GM10248 (cell line): ENCODE measurements at places on chromosomes 12 and 14.

- no peak for DNase-seq
Observed at GRCh38 chr12:19021646-19022045, 107.9 kb upstream of the PLEKHA5 start.

GRCh38 chr12:12686925-12687324, 9.1 kb downstream of the GPR19 start:
- DNase-seq, result no peak

- DNase-seq, result no peak
Observed at GRCh38 chr12:126663304-126664094, 1598.3 kb downstream of the AACS start.

DNA sequence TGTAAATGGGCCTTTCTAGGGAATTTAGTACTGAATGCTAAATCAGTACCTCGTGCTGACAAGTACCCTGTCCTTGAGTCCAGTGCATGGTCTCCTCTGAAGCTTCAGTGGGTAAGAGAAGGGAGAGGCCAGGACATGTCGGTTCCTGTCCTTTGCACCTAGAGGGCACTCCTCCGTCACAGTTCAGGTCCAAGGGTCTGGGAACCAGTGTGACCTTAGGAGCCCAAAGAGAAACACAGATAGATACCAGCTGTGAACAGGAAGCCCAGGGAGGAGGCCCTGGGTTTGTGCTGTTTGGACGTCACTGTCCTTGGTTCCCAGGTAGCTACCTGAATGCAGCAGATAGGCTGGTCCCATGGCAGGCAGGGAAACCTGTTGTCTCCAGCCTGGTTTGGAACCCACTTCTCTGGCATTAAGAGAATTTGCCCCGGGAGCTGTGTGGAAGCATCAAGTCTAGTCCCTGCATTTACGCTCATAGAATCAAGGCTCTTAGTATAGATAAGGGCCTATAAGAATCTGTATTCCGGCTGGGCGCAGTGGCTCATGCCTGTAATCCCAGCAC, 3.9 kb upstream of the FGF23 start:
- DNase-seq, result no peak

GRCh38 chr14:55450124-55450523, 9.7 kb upstream of the TBPL2 start:
- no peak for DNase-seq

DNA sequence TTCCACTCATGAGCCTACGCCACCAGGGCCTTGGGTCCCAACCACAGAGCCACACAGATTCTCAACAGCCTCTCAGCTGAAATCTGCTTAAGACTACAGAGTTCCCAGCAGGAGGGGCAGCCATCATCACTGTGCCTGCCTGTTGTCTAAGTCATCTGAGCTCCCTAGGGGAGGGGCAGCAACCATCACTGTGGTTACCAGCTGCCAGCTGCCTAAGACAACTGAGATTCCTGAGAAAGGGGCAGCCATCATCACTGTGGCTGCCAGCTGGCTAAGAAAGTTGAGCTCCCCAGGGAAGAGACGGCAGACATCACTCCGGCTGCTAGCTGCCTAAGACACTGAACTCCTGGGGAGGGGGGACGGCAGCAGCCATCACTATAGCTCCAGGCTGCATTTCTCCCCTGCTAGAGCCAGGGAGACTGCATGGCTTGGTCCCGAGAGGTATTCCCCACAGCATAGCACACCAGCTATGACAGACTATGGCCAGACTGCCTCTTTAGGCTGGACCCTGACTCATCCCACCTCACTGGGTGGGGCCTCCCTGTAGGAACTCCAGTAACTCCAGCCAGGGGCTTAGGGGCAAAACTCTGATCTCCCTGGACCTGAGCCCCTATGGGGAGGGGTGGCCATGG, 37.2 kb upstream of the C14orf132 start:
- no peak for DNase-seq

DNA sequence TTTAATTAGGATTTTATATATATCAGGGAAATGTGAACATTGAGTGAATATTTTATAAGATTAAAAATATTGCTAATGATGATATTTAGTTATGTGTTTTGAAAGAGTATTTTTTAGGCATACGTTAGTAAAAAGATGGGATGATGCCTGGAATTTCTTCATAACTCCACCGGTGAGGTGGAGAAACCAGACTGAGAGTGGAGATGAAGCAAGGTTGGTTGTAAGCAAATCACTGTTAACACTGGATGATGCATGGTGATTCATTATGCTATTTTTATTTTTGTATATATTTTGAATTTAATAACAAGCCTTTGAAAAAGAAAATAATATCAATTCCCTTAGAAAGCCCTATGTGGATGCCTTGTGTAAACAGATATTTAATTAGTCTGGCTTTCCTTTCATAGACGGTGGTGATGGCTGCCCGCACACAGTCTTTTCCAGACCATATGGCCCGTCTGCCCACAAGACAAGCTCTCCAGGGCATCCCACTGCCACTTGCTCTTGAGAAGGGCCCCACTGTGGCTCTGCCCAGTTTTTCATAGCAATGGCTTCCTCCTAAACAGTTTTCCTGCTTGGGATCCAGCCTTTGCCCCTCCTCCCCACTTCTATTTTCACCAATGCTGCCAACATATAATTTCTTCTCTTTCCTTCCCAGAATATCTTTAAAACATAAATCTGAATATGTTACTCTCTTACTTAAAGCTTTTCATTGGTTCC, 95.4 kb downstream of the HELB start:
- DNase-seq, result no peak

GRCh38 chr12:85356596-85357385, 76.8 kb downstream of the ALX1 start:
- DNase-seq, result no peak

DNA sequence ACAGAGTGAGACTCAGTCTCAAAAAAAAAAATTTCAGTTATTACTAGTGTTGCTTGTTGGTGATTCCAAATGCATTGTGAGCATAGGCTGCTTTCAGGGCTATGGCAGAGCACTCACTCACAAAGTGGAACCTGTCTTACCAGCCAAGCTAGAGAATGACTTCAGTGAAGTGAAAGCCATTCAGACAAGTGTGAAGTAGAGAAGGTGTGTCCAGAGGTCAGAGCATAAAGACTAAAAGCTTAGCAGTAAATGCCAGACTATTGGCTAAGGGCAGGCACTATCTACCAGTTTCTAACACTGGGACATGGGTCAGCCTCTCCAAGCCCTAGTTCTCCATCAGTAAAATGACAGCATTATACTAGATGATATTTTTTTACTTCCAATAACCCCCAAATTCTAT, 12.7 kb downstream of the PPP1R36 start:
- no peak for DNase-seq

- no peak for DNase-seq
Observed at GRCh38 chr12:30361145-30361544, 334.5 kb downstream of the IPO8 start.

GRCh38 chr12:70002912-70003255, 177.9 kb downstream of the MYRFL start:
- no peak for DNase-seq

- DNase-seq, result no peak
Observed at GRCh38 chr12:79058342-79058741, 193.8 kb downstream of the SYT1 start.

DNA sequence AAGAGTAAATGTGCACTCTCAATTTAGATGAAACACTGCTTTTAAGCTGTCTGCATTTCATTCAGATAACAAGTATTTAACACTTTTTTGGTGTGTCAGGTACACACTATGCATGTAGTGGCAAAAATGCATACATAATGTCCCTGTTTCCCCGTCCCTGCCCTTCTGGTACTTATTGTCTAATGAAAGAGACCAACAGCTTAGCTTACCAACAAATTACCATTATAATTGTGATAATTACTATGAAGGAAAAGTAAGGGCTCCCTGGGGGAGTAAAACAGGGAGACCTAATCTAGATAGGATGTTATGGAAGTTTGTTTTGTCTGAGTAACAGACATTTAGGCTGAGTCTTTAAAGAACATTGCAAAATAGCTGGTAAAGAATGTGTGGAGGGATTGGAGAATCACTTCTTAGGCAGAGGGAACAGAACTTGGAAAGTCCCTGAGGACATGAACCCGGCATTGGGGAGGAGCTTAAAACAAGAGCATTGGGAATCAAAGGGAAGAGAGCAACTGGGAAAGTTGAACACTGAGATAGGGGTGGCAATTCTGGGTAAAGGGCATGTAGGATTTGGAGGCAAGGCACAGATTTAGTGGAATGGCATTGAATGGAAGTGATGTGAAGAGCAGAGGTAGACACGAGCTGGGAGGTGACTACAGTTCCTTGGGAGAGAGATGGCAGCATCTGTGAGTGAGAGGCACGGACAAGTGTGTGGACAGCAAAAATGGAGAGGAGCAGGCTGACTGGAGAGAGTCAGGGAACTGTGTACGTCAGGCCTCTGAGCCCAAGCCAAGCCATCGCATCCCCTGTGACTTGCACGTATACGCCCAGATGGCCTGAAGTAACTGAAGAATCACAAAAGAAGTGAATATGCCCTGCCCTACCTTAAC, 181.6 kb downstream of the GRIP1 start:
- DNase-seq, result no peak

GRCh38 chr14:76546426-76547221, 170.7 kb downstream of the ESRRB start:
- peak; percentile 52 for DNase-seq

GRCh38 chr14:44384093-44384492, 123.0 kb downstream of the FSCB start:
- no peak for DNase-seq

- no peak for DNase-seq
Observed at GRCh38 chr12:25194722-25195055, 271 bp downstream of the DNAI7 start.

- DNase-seq, result no peak
Observed at GRCh38 chr12:56709759-56710376, 15.2 kb downstream of the NACA start.

- DNase-seq, result no peak
Observed at GRCh38 chr12:50282721-50283228, 545 bp downstream of the LIMA1 start.

GRCh38 chr12:99386907-99387306, 260.6 kb upstream of the GARIN6 start:
- peak; percentile 28 for DNase-seq

DNA sequence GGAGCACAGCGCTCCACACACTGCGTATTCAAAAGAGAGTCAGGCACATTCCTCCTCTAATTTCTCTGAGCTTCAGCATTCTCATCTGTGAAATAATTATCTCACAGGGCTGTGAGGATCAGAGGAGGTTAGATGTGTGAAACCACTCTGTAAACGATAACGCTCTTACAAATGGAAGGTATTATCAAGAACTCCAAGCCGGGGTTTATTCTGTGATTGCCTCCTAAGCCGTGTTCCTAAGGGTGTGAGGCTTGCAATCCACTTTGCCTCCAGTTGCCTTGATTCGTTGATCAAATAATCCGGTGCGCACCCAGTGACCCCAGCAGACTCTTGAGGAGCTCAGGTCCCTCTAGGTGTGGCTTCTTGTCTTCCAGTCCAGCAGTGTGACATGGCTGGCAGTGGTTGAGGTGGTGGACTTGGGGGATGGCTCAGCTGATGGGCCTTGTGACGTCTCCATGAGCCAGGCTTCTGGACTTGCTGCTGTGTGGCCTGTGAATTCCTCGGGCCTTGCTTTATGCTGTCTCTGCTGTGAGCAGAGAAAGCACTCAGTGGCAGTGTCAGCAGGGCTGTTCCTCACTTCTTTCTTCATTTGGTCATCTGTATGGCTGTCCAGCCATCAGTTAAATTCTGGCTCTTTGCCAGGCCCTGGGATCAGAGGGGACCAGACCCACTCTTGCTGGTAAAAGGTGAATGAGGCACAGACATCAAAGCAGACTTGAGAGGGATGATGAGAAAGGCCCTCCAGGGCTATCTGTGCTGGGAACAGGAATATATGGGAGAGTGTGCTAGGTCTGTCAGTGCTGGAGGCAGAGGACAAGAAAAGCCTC, 71.0 kb downstream of the SLC25A47 start:
- no peak for DNase-seq

GRCh38 chr12:75764091-75764841, 252.9 kb upstream of the KRR1 start:
- no peak for DNase-seq

- no peak for DNase-seq
Observed at GRCh38 chr12:47378907-47379306, 299.1 kb upstream of the AMIGO2 start.

DNA sequence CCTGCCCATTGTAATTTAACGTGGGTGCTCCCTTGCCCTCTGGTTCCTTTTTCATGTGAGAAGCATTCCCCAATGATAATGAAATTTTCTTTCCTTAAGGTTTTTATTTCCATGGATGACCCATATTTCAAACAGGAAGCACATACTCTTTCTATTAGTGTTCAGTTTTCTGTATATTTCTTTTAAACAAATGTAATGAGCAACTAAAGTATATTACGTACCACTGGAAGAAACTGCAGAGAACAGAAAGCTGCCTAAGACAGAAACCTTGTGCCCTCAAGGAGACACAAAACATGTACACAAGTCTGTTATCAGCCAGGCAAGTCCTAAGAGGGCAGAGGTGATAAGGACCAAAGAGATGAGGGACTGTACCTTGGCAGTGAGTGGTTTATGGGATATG, 414.9 kb downstream of the ETNK1 start:
- no peak for DNase-seq

- DNase-seq, result no peak
Observed at GRCh38 chr14:56585461-56586084, 6.0 kb downstream of the TMEM260 start.

DNA sequence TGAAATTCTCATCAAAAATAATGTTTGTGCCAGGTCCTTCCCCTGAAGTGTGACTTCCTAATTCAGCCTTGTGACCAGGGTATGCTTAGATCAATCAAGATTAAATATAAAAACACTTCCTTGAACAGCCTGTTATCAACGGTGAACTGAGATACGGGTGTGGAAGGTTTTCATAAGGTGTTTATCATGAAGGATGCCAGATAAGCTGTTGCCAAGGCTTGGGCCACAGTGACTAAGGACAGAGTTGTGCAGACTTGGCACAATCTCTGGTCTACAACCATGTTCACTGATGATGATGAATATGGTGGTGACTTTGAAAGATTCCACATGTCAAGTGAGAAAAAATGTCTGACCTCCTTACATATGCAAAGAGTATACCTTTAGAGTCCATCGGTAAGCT, 51.3 kb upstream of the LIN7A start:
- DNase-seq, result no peak

- DNase-seq, result no peak
Observed at GRCh38 chr12:29578070-29578469, 80.6 kb upstream of the OVCH1 start.

- DNase-seq, result peak; percentile 48
Observed at GRCh38 chr12:19894803-19895202, 455.5 kb downstream of the AEBP2 start.

DNA sequence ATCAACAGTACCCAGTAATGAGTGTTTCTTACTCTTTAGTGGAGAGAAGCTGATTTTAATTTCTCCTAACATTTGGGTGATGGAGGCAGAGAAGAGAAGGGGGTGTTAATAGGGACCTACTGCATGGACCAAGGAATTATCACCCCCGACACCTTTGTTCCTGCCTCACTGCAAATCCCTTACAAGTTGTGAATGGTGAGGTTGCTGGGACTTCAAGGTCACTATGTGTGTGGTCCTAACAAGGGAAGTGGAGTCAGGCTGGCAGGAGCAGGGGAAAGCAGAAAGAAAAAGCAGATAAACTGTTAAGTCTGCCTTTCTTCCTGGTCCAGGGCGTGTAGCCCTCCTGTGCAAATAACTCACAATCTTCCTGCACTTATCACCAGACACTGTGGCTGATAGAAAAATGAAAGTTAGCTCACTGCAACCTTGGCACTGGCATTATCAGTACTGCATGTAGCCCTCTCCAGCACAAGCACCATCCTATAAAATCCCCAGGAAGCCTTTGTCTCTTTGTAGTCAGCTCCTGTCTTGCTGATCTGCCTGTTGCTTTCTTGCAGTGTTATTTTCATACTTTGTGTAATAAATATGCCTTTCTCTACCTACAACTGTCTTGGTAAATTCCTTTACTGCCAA, 112.3 kb upstream of the DNM1L start:
- no peak for DNase-seq
